AG09309 (cell line): ENCODE measurements at places on chromosomes 3 and 15.

DNA sequence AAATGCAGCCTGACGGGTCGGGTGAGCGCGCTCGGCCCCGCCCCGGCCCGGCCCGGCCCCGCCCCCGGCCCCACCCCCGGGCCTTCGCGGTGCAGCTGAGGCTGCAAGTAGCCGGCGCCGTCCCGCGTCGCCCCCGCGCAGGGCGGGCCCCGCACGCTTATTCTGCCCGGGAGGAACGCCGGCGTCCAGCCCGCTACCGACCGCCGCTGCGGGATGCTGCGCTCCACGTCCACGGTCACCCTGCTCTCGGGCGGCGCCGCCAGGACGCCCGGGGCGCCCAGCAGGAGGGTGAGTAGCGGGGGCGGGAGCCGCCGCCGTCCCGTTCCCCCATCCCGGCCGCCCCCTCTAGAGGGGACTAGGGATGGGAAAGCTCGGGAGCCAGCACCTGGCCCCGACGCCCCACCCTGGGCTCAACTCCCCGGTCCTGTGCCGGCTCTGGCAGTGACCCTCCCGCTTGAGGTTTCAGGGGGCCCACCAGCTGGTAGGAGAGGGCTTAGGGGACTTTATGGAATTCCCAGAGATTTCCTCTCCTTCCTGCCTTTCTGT, at the start of gene MYZAP:
TSS of gene MYZAP (plus strand) at position 83 of the 546 bp plus-strand sequence. CDS start at position 214, 131 bp downstream.
- no peak for DNase-seq

DNA sequence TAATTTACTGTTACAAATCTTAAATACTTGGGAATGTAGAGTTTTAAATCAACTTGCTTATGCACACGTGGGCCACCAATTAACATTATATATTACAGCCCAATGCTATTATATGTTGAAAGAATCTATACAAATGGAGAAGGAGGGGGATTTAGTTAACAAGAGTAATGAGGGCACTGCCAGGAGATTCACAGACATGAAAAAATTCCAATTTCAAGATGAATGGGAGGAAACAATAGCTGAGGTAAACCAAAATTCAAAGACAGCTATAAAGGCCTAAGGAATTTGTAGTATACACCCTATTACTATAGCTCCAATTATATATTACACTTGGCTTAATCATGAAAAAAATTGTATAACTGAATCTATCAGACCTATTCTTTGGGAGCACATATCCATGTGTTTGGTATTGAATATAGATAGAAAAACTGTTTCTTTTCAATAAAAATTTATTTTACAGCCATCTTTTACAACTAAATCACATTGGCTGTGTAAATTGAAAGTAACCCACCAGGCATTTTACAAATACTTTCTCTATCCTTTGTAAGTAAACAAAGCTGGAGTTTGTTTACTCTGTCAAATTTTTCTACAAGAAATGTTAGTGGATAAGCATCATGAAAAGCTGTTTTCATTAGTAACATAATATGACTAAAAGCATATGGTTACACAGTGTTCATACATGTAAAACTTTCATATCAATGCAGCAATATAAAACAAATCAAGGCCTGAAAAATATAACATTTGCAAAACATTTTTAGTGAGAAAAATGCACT, 1045.8 kb downstream of the ROBO1 start:
- no peak for DNase-seq

DNA sequence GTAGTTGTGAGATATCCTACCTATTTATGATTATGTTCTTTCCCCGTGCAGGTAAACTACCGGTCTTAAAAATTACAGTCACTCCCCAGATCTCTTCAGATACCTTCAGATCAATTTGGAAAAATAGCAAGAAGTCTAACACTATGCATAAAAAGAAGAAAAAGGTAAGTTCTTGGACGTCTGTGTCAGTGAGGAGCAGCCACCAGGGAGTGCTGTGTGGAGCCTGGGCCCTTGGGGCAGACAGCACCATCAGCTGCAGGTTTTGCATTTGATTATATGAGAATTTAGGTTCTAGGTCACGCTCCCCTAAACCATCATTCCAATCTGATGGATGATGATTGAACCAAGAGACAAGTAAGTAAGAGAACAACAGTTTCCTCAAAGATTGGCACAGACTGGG, 8.9 kb upstream of the RNF7 start:
- no peak for DNase-seq

DNA sequence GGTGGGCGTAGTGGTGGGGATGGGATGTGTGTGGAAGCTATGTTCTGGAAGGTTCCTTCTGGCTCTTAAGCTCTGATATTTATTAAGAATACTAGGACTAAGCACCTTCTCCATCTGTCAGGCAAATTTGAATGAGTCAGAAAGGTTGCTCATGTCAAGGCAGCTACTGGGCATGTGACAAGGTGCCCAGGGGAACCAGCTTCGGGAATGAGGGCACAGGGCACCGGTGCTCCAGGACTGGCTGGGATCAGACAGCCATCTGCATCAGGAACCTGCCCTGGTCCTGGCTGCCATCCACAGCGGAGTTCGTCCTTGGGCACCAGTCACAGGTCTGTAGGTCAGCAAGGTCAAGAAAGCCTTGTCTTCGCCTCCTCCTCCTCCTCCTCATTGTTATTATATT, 32.5 kb downstream of the CA12 start:
- no peak for DNase-seq

DNA sequence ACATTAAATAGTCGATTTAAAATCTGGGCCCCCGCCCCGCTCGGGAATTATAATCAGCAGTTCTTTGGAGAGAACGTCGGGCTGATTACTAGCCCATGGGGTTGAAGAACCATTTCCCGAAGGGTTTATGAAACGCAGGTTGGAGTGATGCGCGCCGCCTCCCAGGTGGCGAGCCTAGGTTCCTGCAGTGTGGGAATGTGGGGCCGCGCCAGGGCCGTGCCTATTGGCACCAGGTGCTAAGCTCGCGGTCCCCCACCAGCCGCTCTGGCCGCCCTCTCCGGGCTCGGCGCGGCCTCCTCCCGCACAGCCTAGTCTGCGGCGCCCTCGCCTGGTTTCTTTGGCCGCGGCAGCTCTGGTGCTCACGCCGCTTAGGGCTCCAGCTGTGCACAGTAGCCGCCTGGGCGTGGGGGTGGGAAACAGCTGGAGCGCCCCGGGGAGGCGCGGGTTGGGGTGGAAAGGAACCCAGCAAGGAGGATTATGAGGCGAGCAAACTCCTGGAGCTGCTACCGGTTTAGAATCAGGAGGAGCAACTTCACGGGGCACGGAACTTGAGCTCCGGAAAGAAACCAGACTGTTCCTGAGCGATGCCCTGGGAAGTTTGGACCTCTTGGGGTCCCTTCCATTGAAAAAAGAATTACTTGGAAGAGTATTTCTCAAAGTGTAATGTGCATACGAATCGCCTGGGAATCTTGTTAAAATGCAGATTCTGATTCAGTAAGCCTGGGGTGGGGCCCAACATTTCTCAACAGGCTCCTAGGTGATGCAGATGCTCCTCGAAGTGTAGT, 5.6 kb upstream of the MECOM start:
- no peak for DNase-seq

- no peak for DNase-seq
These were observed 78.5 kb downstream of the MRPL46 start for GRCh38 chr15:88388686-88389085.

GRCh38 chr3:18113417-18113816, 311.7 kb downstream of the SATB1 start:
- no peak for DNase-seq

- no peak for DNase-seq
These were observed 92.3 kb downstream of the ADAMTSL3 start for GRCh38 chr15:83746231-83746630.

- no peak for DNase-seq
These were observed 181.0 kb downstream of the ZBBX start for GRCh38 chr3:167198949-167199600.

DNA sequence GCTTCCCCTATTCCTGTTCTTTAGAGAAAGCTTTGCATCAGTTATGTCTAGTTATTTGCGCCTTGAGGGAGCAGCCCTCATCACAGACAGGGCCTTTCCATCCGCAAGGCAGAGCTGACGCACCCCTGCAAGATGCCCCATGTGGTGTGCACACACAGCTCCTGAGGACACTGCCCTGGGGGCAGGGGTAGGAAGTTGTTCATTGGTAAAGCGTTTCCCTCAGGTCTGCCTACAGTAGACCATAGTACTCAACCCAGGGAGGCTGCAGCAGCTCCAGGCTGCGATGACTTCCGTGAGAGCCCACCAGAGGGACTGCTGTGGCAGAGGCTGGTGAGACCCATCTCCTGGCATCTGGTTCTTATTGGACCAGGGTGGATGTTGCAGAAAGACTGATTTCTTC, 55.1 kb upstream of the PLXNA1 start:
- no peak for DNase-seq

DNA sequence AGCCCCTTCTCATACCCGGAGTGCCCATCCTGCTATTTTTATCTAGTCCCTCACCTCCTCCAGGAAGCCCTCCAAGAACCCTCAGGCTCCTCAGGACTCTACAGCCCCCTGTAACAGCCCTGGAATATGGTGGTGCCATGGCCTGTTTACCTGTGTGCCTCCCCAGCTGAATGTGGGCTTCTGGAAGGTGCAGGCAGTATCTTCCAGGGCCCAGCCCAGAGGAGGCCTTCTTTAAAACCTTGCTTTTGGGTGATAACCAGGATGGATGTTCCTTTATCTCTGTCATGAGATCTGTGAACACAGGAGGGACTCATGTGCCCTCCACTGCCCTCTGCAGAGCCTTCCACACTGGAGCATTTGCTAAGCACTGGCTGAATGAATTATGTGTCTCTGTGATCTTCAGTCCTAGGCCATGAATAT, 36.7 kb upstream of the MRPS22 start:
- DNase-seq, result no peak

DNA sequence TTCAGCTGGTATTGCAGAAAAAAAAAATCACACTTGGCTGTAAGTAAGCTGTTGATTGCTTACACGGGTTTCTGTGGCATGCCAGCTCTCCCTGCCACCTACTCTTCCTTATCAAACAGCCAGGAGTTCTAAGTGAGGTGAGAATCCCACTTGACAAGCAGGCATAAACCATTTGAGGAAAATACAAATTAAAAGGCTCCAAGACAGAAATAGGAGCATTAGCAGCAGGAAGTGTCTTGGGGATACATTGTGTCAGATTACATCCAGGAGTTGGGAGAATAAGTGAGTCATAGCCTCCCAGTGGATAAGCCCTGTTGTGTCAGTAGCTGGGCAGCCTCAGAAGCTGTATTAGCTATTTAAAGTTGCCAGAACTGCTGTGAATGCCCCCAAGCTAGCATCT, 256.0 kb downstream of the CNTN4 start:
- no peak for DNase-seq

GRCh38 chr15:52483707-52484106, 45.0 kb downstream of the MYO5A start:
- no peak for DNase-seq

DNA sequence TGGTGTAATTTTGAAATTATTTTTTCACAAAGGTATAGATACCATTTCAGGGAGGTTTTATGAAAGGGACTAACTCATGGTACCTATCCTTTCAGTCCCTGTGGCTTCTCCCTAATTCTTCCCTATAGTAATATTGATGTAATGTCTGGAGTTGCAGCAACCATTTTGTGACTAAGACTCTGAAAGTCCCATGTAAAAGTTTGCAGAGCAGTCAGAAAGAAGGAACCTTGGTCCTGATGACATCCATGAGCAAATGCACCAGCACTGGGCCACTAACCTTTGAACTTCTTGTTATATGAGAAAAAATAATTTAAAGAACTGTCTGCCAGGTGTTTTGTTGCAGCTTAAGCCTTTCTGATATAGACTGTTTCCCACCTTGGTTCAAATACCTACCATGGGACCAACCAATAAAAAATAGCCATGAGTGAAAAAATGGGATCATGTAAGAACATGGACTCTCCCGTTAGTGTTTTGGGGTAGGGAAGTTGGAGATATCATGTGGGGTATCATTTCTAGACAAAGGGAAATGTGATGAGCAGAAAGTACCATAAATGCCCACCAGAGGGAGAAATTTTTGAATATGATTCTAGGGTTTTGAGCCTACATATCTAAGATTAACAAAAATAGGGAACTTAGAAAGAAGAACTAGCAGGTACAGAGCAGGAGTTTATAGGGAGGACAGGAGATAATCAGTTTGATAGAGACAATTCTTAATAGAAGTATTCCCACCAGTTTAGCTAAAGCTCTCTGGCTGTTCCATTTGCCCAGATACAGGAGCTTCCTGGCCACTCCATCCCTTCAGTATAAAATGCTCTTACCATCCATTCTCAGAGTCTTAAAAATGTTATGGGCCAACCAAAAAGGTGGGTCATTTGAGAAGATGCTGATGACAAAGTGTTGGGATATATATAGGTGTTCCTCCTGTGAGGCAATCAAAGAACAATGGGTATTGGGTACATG, 3.4 kb upstream of the CPOX start:
- DNase-seq, result no peak

- DNase-seq, result no peak
These were observed 478.5 kb upstream of the PROK2 start for GRCh38 chr3:72263223-72263990.

GRCh38 chr3:114286266-114286665, 7.6 kb upstream of the TIGIT start:
- no peak for DNase-seq

GRCh38 chr15:56763141-56763895, 30.0 kb upstream of the ZNF280D start:
- DNase-seq, result no peak

DNA sequence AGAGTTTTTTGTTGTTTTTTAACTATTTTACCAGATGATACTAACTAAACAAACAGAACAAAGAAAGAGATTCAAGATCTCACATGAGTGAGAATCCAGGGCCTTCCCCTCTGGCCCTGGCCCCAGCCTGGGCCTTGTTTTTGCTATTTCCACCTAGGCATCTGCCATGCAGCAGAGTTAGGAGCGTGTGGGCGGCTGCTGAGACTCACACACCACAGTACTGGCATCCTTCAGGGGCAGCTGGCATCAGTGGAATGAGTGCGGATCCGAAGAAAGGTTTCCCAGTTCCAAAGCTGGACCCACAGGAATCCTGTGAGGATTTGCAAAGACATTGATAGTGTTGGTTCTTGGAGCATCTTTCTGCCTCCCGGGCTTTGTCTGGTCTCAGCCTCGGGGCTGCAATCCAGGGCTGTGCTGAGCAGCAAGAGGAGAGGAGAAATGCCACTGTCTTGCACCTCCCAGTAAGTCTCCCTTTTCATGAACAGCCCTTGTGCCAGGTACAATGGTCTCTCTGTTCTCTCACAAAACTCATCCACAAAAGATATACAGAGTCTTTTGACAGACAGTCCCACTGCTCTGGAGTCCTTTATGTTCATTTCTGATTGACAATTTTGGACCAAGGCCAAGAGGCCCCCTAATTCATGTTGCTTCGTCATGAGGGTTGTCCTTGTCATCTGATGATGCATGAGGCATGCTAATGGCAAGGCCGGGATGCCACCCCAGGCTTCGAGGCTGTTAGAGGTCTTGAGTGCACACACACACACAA, 46.6 kb downstream of the APH1B start:
- DNase-seq, result no peak

GRCh38 chr3:194247350-194247740, 103.8 kb downstream of the CPN2 start:
- no peak for DNase-seq

DNA sequence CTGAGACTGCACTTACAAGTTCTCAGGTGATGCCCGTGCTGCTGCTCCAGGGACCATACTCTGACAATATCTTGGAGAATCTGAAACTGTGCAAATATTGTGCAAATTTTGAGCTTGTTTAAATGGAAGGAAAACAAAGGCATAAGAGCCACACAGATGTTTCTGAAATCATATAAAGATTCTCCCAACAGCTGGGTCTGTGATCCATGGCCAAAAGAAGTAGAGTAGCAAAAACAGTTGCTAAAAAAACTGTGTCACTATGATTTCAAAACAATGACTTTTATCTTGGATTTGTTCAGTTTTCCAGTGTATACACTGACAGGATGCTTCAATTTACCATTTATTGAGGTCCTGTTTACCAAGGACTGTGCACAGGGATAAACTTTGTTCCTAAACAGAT, 25.3 kb downstream of the NPTN start:
- DNase-seq, result no peak

GRCh38 chr3:194328053-194328657, 23.0 kb downstream of the CPN2 start:
- DNase-seq, result no peak
